Renal cortex interstitium (tissue), 15 donors: ENCODE measurements at places on chromosomes 7 and 10. TPM values are rescaled to one million over a fixed set of nuclear protein-coding genes. Genes with fewer than 3 reads are reported as not detected.

The PIK3AP1 gene
- polyA plus RNA-seq = 4.7 TPM

The ERVW-1 gene
- 0.73 TPM for polyA plus RNA-seq

The PFKFB3 gene
- 25.3 TPM for polyA plus RNA-seq

The AKR1C8 gene
- polyA plus RNA-seq = 0.36 TPM

The NPFFR1 gene
- polyA plus RNA-seq = 0.14 TPM
